M059J (cell line): ENCODE measurements at places on chromosomes 6 and 20. TPM values are rescaled to one million over a fixed set of nuclear protein-coding genes. Genes with fewer than 3 reads are reported as not detected.

GRCh38 chr6:35089935-35090505 lies 51.1 kb downstream of the TCP11 start:
- peak; percentile 90 for DNase-seq

- DNase-seq = no peak
Observed at GRCh38 chr6:169296170-169296569, 42.5 kb upstream of the THBS2 start.

The OPN5 gene
- total RNA-seq = not detected in 2 replicates

GRCh38 chr20:63765902-63766301 lies 26.3 kb downstream of the SLC2A4RG start:
- no peak for DNase-seq

DNA sequence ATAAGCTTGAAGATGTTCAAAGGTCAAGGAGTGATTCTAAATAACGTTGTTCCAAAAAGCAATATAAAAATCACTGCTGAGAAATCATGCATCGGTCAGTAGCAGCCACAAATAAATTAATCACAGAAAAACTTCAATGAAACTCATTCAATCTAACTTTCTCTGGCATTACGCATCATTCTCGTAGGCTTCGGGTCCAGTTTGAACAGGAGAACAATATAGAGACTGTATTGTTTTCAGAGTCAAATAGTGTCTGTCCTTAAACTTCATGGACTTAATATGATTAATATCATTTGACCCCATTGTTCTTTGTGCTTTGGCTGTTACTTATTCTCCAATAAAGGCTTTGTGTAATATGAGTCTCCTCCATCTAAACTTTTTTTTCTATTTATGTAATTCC lies 200.4 kb downstream of the C6orf118 start:
- DNase-seq = no peak
